ENCODE measurements at places on chromosomes 12 and 14.

DNA sequence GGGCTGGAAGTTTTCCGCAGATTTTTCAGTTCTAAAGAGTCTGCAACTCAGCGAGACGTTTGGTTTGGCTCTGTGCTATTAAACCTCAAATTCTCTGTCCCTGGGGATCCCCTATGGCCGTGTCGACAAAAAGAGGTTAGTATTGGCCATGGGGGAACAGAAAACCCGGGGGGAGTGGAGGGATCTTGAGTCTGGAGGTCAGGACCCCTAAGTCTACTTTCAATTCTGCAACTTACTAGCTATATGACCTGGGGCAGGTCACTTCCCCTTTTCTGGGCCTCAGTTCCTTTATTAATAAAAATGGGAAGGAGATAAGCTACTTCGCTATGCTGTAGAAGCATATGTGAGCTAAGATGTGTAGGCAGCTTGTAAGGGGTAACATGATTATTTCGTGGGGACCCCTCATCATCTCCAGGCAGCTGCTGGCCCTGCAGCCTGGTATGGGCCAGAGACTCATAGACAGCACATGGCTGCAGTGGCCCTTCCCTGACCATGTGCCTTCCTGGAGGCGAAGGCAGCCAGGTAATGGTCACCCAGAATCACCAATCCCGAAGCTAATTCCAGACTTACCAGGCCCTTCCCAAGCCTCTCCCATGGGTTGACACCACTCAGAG lies 8.6 kb downstream of the ASB2 start:
- no peak for DNase-seq

- peak; percentile 28 for DNase-seq
These were observed 776.0 kb downstream of the C12orf50 start for GRCh38 chr12:87253157-87253556.

DNA sequence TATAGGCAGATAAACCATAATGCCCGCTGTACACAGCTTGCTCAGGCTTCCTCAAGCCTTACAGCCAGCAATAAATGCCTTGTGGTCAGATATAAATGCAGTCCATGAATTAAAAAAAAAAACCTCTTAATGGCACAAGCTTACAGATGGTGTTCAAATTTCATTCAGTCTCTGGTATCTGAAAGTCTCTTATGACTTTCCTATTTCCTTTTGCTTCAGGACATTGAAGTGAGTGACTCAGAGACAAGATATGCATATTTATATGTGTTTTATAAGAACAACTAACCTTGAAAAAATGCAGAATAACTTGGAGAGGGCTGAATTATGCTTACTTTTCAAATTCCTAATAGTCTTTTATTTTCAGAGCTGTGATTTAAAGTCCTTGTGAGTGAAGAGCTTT lies 426.9 kb upstream of the MIS18BP1 start:
- peak; percentile 82 for DNase-seq

DNA sequence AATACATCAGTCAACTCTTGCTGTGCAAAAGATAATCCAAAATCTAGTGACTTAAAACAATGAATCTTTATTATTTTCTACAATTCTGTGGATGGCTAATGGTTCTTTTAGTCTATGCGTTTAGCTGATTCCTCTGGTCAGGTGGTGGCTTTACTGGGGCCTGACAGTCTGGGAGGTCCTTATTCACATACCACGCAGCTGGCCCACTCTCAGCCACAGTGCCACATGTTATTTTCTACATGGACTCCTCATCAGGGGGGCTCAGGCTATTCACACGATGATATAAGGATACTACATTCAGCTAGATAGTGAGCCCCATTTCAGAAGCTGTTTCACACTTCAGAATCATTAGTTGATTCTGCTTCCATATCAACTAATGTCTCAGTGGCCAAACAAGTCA lies 287.5 kb upstream of the MGAT4C start:
- no peak for DNase-seq

- peak; percentile 67 for DNase-seq
These were observed 2.1 kb downstream of the DDN start for GRCh38 chr12:48996794-48997718.

DNA sequence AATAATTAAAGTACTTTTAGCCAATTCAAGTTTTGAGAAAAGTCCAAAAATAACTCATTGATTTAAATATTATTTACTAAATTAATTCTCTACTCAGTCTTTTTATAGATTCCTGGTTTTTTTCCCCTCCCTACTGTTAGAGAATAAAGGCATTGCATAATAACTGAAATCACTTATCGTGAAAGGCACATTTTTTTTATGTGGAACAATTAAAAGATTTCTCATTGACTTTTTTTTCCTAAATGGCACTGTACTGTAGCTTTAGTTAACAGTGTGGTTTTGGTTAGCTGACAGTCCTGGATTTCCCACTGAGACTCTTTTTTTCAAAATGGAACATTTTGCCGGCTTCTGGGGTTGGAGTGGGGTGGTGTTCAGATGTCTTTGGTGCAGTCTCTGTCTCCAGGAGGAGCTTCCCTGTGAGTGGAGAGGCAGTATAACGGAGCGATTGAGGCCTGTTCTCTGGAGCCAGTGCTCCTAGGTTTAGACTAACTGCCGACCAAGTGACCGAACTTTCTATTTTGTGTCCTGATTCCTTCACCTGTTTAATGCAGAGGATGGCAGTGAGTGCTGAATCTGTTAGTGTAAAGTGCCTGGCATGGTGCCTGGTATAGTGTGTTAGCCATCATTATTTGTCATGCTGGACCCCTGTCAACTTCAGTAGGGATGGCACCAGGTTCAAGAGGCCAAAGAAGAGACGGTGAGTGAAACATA lies 117.7 kb downstream of the ADCK1 start:
- no peak for DNase-seq

DNA sequence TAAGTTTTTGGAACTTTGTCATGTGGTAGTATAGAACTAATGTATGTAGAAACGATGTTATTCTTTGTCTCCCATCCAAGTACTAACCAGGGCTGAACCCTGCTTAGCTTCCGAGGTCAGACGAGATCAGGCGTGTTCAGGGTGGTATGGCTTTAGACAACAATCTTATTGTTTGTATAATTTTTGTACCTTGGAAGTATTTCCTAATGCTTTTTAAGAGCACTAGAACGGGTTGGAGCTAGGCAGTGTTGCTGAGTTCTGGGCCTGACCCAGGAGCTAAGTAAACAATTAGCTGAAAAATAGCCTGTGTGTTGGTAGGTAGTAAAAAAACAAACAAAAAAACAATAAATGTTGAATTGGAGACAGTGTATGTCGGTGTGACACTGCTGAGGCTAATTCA lies 244.3 kb downstream of the EMP1 start:
- no peak for DNase-seq

GRCh38 chr12:94689002-94689645 lies 38.8 kb upstream of the TMCC3 start:
- DNase-seq, result no peak

DNA sequence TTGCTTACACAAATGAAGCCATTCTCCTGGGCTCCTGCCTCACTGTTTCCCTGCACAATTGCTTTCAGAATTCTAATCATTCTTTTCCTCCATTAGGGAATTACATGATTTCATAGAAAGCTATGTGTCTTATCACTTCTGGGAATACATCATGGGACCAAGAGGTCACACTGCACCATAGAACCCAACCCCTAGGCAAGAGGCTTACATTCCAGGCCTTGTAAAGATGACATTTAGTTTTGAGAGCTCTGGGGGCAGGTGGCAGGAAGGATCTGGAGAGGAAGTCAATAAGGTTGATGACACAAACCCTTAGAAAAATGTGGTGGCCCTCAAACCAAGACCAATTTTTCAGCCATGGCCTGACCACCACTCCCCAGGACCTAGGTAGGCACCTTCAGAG lies 57.1 kb downstream of the NUAK1 start:
- DNase-seq, result peak; percentile 40

DNA sequence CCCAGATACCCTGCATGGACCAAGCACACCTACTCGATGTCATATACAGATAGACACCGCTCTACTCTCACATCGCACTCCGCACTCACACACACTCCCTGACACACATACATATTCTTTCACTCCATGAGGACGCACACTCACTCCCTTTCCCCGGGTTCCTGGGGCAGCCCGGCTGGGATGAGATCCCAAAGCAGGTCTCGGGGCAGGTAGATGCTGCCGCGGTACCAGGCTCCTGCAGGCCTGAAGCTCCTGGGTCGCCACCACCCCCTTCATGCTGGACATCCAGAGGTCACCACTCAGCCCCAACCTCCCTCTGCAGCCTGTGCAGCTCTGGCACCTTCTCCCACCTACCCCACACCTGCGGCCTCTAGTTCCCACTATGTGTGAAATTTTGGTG lies 2.3 kb downstream of the C1QL4 start:
- DNase-seq, result no peak

- no peak for DNase-seq
These were observed 8.3 kb downstream of the YLPM1 start for GRCh38 chr14:74771399-74771798.

GRCh38 chr12:76109879-76110278 lies 25.4 kb upstream of the NAP1L1 start:
- no peak for DNase-seq

GRCh38 chr12:54736549-54736948 lies 88.4 kb upstream of the DCD start:
- DNase-seq, result no peak

- DNase-seq, result peak; percentile 33
These were observed 24.0 kb downstream of the FAM222A start for GRCh38 chr12:109737631-109738030.

- no peak for DNase-seq
These were observed 314.9 kb downstream of the NUAK1 start for GRCh38 chr12:105823810-105824209.

- no peak for DNase-seq
These were observed 36.1 kb upstream of the BDKRB2 start for GRCh38 chr14:96168581-96168980.

DNA sequence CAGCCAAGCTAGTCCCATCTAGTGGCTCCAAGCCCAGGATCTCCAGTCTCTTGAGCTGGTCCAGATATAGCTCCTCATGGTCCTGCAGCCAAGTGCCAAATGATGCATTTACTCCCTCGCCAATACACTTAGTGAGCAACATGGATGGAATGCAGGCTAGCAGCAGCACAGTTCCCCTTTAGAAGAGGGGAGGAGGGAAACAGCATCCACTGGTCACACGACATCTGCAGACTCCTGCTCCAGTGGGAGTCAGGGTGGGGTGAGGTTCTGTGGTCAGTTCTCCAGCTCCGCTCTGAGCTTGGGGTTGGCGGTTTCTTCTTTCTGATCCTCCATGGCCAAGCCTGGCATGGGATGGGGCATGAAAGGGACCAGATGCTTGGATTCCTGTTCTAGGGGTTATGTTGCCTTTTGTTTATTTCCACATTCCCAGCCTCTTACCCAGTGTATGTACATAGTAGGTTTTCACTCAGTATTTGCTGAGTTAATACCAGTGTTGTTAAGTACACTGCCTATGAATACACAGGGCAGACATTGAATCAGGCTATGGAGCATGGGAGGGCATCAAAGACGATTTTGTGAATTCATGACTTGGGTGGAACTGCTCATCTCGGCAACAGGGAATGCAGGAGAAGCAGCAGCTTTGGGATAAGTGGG lies 57.3 kb downstream of the GALNT16 start:
- peak; percentile 87 for DNase-seq

DNA sequence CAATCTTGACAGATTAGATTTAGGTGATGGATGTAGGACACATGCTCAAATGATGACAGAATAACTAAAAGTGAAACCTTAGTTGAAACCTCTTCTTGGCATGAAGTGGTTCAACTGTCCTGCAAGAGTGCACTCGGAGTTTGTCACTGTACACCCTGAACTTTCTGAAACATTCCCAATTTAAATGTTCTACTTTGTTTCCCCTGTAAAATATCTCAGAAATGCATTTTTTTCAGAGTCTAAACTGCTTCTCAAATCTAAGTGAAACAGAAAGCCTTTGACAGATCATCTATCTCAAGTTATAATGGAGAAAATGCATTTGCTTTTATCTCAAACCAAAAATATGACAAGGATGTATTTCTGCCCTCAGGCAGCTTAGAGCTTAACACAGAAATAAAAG lies 66.0 kb downstream of the BHLHE41 start:
- DNase-seq, result no peak

- no peak for DNase-seq
These were observed 52.2 kb downstream of the NDUFA12 start for GRCh38 chr12:94951071-94951934.

GRCh38 chr12:39157696-39158342 lies 252.4 kb upstream of the CPNE8 start:
- DNase-seq, result no peak

DNA sequence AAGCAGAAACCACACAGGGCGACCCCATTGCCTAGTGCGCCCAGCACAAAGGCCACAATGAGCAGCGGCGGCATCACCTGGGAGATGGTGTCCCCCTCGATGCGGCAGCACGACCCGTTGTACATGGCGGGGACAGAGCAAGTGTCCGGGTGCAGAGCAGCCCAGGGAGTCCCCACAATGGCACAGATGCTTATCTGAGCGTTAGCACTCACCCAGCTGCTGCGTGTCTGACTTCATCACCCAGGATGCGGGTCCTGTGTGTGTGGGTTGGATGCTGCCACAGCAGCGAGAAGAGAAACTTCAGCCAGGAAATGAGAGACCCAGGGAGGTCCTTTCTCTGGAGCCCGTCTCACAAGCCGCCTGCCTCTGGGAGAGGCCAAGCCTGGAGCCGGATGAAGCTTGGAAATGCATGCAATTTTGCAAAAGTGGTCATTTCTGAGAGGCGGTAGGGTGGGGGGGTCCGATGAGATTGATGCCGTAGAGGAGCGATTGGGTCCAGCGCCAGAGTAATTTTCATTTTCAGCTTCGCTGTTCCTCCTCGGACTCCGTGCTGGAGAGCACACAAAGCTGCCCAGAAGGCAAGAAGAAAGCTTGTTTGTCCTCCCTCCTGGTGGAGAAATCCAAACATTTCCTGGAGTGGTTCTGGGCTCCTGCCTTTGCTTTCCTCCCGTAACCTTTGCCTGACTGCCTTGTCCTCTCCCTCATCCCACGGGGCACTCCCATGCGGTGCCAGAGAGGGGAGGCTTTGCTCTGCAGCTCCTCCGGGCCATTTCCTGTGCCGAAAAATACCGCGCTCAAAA lies at the start of gene HCAR1:
Gene HCAR1, minus strand, starts transcription at position 630 of the 800 bp plus-strand sequence. Its CDS starts 505 bp downstream, at position 125.
- peak; percentile 62 for DNase-seq

DNA sequence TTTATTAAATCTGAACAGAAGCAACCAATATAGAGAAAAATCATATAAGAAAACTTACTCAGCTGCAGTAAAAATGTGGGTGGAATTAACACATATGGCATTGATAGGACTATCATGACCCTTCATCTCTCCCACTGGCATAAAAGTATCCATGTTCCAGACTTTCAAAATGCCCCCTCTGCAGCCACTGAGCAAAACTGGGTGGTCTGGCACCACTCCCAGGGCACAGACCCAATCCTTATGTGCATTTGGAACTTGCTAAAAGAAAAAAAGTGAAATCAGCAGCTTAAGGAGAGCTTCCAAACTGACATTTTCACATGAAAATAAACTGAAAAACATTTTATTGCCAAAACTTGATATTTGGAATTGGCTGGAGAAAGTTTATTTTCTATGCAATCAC lies 141.5 kb downstream of the KIF21A start:
- DNase-seq, result no peak
